ENCODE measurements at places on chromosomes 16 and 17.

DNA sequence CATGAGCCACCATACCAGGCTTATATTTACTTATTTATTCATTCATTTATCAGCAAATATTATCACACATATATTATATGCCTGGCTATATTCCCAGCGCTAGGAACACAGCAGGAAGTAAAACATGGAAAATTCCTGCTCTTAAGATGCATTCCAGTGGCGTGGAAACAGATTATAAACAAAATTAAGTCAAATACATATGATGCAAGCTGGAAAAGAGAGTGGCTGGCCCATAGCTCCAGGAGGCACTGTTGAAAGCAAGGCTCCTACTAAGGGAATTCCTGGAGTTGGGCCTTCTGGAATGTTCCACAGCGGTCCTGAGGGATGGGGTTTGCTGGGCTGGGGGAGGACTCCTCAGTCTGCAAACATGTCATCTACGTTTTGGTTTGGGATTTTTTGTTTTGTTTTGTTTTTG is 18.4 kb downstream of the ADCY9 start:
- no peak for DNase-seq

DNA sequence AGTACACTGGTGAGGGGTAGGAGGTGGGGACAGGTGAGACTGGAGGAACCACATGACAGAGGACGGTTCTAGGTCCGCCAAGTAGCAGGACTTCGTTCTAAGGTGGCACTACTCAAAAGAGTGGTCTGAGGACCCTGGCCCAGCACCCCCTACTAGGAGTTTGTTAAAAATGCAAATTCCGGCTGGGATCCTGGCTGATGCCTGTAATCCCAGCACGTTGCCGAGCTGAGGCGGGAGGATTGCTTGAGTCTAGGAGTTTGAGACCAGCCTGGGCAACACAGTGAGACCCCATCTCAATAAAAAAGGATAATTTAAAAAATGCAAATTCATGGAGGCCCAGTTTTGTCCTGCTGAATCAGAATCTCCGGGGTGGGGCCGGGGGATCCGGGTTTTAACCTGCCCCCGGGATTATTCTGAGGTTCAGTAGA is 59.1 kb downstream of the WSB1 start:
- DNase-seq = no peak

DNA sequence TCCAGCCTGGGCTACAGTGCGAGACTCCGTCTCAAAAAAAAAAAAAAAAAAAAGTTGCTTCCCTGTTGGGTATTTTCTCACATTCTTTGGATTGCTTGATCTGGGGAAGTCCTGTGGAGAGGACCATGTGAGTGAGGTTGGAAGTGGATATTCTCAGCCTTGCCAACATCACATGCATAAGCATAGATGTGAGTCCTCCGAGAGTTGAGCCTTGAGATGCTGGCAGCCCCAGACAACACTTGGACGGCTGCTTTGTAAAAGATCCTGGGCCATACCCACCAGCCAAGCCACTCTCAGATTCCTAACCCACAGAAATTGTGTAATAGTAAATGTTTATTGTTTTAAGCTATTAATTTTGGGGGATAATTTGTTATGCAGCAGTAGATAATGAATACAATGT is 1570.0 kb upstream of the GOT2 start:
- DNase-seq = no peak

DNA sequence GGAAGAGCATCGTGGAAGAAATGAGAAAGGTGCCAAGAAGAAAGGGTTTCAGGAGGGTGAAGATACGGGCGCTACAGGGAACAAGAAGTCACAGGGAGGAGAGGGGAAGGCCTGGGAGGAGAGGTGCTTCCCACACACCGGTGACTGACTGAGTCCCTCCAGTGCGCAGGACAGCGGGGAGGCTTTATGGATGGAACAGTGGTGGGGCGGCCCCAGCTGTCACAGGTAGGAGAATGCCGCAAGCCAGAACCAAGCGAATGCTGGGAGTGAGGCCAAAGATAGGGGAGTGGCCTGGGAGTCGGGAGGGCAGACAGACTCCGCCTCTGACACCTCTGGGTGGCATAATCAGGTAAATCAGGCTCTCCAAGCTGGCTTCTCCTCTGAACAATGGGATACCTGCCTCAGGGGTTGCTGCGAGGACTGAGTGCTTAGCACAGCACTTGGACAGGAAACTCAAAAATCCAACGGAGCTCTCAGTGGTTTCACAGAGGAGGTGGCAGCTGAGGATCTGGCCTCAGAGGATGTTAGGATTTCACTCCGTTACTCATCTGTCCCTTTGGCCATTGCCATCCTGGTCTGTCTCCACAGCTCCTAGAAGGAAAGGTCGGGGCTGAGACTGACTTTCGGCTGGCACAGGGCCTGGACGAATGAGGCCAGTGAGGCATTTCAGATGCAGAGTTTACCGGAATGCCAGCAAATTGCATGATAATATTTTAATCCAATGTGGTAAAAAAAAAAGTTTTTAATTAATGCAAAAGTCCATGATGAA is 717 bp upstream of the CNP start:
- DNase-seq = peak; percentile 36

DNA sequence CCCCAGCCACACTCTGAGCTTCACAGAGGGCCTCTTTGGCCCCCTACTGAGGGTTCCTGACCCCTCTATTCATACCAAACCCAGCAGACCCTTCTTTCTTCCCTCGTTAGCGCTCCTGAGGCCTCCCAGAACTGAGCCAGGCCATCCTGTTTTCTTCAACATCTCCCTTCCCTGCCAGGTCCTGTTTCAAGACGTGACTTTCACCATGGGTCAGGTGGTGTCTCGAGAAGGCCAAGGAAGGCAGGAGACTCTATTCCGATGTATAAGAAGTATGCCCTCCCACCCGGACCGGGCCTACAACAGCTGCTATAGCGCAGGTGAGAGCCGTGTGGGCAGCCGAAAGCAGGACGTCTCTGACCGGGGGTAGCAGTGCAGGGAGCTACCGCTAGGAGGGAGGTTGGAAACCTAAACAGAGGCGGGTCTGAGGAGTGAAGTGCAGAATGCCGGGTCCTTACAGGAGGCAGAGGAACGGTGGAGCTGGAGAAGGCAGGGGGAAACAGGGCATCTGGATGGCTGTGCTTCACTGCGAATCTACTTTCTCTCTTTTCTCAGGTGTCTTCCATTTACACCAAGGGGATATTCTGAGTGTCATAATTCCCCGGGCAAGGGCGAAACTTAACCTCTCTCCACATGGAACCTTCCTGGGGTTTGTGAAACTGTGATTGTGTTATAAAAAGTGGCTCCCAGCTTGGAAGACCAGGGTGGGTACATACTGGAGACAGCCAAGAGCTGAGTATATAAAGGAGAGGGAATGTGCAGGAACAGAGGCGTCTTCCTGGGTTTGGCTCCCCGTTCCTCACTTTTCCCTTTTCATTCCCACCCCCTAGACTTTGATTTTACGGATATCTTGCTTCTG is 1.3 kb upstream of the SENP3 start:
- no peak for DNase-seq

DNA sequence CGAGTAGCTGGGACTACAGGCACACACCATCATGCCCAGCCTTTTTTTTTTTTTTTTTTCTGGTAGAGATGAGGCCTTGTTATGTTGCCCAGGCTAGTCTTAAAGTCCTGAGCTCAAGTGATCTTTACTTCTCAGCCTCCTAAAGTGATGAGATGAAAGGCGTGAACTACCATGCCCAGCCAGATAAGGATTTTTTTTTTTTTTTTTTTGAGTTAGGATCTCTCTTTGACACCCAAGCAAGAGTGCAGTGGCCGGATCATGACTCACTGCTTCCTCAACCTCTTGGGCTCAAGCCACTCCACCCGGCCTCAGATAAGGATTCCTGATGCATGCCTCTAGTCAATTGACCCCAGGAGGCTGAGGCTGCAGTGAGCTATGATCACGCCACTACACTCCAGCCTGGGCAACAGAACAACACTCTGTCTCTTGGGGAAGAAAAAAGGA is 11.2 kb upstream of the PLEKHG4 start:
- DNase-seq = no peak

DNA sequence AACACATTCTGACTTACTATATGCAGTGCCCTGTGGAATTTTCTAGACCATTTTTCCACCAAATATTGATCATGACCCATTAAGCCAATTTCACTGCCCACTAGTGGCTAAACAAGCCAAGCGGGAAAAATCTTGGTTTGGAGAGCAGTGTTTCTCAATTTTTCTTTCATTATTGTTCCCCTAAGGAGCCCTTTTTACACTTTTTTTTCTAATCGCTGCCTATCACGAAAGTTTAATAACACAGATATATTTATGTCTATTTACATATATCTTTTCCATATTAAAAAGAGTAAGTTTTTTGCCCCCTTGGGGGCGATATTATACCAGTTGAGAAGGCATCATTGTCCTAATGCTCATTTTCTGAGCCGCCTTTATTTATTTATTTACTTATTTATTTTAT is 10.8 kb upstream of the TLCD3B start:
- no peak for DNase-seq

- DNase-seq = no peak
Observed at GRCh38 chr16:81279392-81279791, 35.4 kb upstream of the GAN start.

GRCh38 chr16:83717814-83718213 is 90.0 kb upstream of the HSBP1 start:
- no peak for DNase-seq

GRCh38 chr16:71929048-71929447 is 33.7 kb downstream of the IST1 start:
- DNase-seq = no peak

GRCh38 chr17:1697681-1698080 is 12.5 kb downstream of the TLCD2 start:
- DNase-seq = no peak

DNA sequence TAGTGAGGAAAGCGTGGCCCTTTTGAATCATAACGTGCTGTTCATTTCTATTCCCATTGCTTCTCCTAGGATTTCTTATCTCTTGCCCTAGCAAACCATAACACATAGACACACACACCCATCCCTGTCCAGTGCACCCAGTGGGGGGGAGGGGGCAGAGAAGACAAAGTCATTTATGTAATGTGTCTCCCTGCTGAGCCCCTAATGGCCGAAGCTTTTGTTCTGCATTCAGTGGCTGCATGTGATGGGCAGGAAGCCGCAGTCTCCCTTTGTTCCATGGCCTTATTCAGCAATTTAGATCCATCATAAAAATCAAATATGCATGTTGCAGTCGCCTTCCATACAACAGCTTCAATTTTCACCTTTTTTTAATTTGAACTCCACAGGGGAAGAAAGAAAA is 325.4 kb downstream of the ZFHX3 start:
- no peak for DNase-seq

GRCh38 chr17:76075364-76076145 is 974 bp downstream of the GALR2 start:
- DNase-seq = no peak

DNA sequence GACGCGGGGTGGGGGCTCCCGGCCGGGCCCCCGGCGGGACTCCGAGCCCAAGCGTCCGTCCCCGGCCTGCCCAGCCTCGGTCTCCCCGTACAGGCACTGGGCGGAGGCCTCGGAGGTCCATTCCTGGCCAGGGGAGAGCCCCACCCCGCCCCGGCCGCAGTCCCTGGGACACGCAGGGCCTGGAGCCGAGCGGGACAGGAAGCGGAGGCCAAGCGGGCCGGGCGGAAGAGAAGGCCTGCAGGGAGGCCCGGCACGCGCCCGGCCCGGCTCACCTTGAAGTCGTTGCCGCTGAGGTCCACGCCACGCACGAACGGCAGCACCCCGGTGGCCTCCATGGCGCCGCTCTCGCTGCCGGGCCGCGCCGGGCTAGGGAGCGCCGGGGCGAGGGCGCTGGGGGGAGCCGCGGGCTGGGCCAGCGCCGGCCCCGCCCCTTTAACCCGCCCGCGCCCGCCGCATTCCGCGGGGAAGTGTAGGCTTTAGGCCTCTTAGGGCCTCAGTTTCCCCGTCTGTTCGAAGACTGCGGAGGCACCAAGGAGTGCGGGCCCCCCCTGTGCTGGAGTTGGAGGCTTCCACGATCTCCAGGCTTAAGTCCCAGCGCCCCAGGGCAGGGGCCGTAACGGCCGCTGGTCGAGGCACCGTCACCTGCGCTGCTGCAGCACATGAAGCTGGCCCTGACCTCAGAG is at the start of gene FLII:
FLII (minus strand) TSS at position 383 of the 683 bp plus-strand sequence; CDS start at position 335, 48 bp downstream.
- peak; percentile 47 for DNase-seq

DNA sequence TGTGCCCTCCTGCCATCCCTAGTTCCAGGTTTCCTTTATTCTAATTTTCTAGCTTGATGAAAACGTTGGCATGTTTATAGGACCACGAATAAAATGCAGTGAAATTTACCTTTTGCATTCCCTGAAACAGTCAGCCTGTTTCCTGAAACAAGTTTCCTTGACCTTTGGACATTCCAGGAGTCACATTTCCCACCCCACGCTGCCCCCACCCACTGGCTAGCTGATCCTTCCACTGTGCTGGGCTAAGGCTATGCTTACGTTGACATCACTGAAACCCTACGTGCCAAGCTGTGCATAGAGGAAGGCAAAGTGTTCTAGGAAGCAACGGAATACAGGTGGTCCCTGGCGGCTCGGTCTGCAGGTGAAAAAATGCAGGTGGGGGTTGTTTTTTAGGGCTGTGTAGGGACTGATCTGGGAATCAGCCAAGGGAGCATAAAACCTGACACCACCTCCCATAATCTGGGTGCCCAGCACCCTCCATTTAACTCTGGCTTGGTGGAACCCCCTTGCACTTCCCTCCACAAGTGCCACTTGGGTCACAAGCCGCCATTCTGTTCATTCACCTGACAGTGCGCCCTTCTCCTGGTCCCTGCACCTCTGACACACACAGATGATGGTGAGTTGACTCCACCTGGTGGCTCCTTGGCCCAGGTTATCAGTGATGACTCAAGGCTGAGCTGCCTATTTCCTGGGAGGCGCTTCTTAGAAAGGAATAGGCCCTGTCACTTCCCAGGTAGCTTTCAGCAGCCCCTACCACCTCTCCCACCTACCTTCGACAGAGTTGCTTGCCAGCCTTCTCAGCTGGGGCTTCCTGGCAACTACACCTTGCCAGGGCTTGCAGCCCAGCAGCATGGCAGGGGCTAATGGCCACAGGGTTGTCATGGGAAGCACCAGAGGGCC is 83.7 kb downstream of the N4BP1 start:
- DNase-seq = no peak

- DNase-seq = no peak
Observed at GRCh38 chr17:80274331-80274730, 13.7 kb downstream of the RNF213 start.

DNA sequence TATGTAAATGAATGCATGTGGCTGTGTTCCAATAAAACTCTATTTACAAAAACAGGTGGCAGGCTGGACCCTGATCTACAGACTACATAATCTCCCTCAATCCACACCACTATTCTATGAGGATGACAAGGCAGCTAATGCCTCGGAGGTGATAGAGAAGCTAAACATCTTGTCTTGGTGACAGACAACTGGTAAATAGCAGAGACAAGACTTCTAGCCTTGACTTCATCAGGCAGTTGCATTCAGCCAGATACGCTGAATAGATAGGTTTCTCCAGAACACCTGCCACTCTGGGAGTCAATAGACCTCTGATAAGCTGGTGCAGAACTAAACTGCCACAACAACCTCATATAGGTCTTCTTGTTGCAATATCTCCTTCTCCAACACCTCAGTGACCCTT is 3.3 kb downstream of the ATPAF2 start:
- DNase-seq = no peak

Measured in stimulated activated CD4-positive, alpha-beta T cell treated with anti-CD3 and anti-CD28 coated beads, Interleukin-1b, Interleukin-23, amount 100 ng/mL, for 1 hour (primary cell).